ENCODE measurements at places on chromosomes 4 and X.
A peak's percentile ranks its signal among the peaks of the same experiment; 100 is the strongest.

DNA sequence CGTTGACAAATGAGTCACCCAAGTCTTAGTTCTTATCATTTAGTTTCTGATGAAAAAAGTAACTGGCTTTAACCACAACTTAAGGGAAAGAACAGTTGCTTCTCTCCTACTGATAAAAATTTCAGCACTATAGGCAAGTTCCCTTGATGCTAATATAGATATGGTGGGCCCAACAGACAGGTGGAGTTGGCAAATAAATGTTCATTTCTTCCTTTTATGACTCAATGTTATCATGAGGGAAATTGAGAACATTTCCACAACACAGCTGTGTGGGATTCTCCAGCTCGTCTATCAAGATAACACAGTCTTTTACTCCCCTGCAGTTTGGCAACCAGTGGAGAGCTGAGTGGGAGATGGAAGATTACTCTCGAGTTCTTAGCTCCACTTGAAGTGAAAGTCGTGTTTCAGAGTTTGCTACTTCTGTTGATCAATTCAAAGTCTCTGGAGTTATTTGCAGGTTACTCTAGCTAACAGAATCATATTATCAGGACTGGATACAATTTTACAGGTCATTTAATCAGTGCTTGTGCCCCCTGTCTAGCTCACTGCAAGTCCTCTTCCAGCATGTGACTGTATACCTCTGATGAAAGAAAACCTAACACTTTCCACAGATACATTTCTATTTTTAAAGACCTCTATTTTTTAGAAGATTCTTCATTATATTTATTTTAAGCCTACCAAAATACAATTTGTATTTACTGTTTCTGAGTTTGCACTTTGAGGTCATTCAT lies 270.6 kb upstream of the GK2 start:
- DNase-seq = peak; percentile 87

DNA sequence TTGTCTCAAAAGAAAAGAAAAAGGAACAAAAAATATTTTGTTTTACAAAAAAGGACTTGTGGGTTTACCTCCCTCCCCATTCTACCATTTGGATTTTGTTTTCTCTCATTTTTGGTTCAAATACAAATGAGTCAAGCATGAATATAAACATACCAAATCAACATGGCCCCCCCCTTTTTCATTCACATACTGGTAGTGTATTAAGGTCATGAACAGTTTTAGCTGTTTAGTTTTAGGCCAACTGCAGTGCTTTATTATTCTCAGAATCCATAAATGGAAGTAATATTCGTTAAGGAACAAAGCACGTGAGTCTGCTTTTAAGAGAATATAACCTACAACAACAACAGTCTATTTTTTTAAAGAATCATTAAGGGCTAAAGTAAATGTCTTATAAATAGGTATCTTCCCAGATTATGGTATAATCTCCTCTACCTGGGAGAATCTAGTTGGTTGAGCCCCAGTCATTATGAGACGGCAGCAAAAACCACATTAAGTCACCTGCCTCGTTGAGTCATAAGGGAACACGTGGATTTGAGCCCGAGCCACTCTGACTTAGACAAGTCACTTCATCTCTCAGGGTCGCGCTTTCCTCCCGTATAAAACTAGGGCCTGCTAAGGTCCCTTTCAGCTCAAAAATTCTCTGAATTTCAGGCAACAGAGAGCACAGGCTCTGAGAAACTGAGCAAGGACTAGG lies 26.7 kb downstream of the BCLAF3 start:
- DNase-seq = no peak

DNA sequence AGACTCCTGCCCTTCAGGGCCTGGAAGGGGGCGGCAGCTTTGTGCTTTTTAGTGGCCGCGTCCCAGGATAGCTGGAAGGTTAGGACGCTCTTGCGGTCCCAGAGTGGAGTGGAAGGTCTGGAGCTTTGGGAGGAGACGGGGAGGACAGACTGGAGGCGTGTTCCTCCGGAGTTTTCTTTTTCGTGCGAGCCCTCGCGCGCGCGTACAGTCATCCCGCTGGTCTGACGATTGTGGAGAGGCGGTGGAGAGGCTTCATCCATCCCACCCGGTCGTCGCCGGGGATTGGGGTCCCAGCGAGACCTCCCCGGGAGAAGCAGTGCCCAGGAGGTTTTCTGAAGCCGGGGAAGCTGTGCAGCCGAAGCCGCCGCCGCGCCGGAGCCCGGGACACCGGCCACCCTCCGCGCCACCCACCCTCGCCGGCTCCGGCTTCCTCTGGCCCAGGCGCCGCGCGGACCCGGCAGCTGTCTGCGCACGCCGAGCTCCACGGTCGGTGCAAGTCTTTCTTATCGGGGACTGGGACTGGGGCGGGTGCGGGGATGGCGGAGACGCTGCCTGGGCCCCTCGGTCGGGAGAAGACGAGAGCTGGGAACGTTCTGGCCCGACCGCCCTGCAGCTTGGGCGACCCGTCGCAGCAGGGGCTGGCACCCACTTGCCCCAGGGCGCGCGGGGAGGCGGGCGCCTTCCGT lies at the start of gene EDNRA:
EDNRA (plus strand) TSS at position 207 of the 686 bp plus-strand sequence. CDS start 4,585 bp downstream, outside the sequence.
- no peak for DNase-seq

GRCh38 chrX:153598541-153599191 lies at the start of gene CCNQ:
Gene CCNQ (minus strand): TSS chrX:153599139. CDS start chrX:153599073, 66 bp downstream.
- peak; percentile 13 for DNase-seq

- DNase-seq = no peak
These were observed 348.2 kb upstream of the GRIA3 start for GRCh38 chrX:122835886-122836285.

DNA sequence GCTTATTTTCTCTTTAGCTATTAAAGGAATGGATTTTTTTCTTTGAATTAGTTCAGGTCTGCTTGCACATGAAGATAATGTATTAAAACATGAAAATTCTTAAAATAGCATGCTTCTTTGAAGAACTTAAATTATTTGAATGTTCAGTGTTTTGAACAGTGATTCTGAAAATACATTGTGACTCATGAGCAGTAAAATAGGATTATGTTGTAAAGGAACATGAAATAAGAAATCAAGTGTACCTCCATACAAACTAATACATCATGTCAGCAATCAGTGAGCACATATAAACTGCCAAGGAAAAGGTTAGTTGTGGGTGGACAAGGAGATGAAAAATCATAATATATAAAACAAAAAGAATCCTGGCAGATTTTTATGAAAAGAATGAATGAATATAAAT lies 66.1 kb downstream of the SNX25 start:
- no peak for DNase-seq

DNA sequence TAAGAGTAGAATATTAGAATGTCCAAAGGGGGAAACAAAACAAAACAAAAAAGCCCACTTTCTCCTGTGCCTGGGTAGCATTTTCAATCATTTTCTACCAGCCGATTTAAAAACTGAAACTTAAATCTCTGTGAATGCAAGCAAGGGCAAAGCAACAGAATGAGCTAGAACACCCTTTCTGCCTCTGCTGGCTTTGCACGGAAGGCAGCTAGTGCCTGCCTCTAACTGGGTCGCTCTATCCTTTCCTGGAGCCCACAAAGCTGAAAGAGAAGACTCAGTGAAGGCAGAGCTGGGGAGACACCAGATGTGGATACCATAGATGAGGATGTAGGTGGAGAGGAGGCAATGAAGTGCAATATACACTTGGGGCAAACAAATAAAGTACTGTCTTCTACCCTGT lies 248.9 kb upstream of the TTC29 start:
- DNase-seq = no peak

DNA sequence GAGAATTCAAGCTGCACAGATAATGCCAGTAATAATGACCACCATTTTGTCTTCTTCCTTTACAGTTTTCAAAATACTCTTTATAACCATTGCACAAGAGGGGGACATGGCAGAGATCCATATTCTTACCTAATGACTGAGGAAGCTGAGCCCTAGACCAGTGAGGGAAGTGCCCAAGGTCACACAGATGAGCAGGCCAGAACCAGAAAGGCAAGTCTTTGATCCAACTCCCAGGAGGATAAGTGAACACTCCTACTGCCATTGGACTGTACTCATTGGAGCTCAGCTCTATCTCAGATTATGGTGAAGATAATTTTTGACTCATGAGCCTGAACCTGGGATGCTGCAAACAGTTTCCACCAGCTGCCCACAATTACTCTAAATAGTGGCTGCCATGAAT lies 28.6 kb downstream of the AMER1 start:
- no peak for DNase-seq

DNA sequence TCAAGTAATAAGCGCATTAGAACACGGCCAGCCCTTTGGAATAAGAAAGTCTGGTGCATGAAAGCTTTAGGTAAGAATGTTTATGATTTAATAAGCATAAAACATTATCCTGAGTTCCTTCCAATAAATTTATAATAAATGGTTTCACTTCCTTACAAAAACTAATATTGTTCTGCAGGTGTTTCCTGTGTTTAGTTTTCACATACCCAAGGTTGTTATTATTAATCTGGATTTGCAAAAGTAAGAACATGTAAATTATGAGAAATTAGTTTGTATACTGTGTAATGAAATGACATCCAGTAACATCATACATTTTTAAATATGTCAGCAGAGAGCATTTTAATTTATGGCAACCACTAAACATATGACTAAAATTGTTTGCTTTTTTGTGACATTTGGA lies 72.1 kb downstream of the BANK1 start:
- DNase-seq = no peak

DNA sequence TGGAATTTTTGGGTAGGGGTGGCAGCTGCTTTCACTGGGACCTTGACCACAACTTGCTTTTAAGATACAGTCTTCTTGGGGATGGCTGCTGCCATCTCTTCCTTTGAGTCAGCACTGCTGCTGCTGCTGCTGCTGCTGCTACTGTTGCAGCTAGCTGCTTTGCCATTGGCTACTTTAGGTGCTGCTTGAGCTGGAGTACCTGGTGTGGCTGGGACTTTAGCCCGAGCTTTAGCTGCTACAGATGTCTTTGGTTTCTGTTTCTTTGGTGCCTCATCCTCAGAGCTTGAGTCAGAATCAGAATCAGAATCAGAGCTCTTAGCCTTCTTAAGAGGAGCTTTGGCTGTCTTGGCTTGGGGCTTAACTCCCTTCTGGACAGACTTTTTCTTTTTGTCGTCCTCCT lies 52.2 kb downstream of the FAM9B start:
- no peak for DNase-seq

DNA sequence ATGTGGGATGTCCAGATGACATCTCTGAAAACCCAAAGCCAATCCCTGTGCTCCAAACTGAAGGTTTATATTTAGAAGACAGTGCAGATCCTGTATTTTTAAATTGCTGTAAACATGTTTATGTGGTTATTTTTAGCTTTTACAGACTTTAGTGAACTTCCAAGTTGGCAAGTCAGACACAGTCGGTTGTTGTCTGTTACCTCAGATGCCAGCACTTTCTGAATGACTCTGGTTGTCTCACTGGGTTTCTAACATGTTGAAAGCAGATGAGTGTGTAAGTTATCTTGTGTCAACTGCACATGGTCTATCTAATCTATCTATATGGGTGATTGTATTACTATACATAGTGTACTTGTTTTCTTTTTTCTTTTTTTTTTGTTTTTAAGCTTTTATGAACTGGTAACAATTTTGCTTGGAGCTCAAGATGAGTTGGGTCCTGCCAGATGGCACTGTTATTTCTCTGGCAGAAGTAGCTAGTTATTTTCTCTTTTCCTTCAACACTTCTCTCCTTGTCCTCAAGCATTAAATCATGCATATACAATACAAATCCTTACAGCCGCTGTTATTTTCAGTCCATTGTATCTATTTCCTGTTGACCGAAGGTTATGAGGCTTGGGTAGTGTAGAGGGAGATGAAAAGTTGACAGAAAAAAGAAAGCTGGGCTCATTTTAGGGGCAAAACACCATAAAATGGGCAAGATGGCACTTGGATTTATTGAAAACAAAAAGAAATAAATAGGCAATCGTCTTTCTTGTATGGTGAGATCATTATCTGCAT lies 66.3 kb downstream of the GAB1 start:
- DNase-seq = peak; percentile 17

- peak; percentile 78 for DNase-seq
These were observed 1.1 kb downstream of the PLAC8 start for GRCh38 chr4:83113429-83113786.

GRCh38 chrX:134484039-134484438 lies 24.1 kb downstream of the HPRT1 start:
- DNase-seq = peak; percentile 63

DNA sequence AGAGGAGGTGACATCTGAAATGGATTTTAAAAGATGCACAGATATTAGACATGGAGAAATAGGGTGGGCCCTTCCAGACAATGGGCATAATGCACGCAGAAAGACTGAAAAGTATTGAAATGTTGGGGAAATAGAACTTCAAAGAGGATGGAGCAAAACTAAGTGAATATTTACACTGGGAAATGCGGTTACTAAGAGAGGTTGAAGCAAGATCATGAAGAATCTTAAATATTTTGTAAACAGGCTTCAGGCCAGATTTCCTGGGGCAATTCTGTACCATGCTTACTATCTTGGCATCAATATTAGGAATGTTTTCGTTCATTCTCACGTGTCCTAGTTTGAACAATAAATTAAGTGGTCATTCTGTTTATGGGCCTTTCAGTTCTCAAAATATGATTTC lies 216.3 kb downstream of the ADAMTS3 start:
- DNase-seq = no peak

DNA sequence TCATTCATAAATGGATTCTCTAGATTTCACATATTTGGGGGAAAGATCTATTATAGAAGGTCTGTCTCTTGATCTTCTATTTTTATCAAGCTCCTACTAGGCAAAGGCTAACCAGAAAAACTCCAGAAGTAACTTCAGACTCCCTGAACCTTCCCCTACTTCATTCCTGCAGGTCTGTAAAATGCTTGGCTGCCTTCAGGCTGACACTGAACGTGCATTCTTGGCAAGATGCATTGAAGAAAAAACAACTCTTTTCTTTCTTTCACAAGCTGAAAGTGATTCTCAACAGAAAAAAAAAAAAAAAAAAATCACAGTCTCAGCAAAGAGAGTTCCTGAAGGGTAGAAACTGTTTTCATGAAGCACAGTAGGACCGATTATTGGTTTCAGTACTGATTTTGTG lies 12.7 kb downstream of the OPHN1 start:
- no peak for DNase-seq

- DNase-seq = peak; percentile 18
These were observed 672.2 kb downstream of the KCTD8 start for GRCh38 chr4:43776371-43776770.
